ENCODE measurements at places on chromosomes 4 and X.
A peak's percentile ranks its signal among the peaks of the same experiment; 100 is the strongest.

- H3K27ac ChIP-seq, result no peak overlapping the region
- H3K36me3 ChIP-seq, result no peaks in the 10 kb centered on the region
- no peaks in the 10 kb centered on the region for H3K27me3 ChIP-seq
- H3K4me1 ChIP-seq, result peaks cover 16% of the 10 kb centered on the region
- DNase-seq, result peak; percentile 29
- H3K4me3 ChIP-seq, result no peak overlapping the region
Observed at GRCh38 chrX:69162361-69162865, 2.8 kb downstream of the PJA1 start.

DNA sequence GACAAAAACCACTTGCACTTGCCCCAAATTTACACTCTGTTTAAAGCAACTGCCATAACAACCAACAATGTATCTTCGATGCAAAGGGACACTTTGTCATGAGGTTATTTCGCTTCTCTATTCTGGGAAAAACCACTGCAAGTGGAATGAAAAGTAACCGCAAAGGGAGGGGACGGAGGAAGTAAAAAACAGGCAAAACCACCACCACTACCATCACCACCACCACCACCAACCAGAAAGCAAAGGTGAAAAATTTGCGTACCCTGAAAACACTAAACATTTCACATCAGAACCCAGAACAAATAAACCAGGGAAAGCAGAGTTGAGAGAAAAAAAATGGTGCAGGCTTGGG lies 1.2 kb upstream of the N4BP2 start:
- H3K27ac ChIP-seq, result peak overlapping the region; percentile 100
- H3K4me3 ChIP-seq, result peak overlapping the region; percentile 90
- H3K4me1 ChIP-seq, result peaks cover 38% of the 10 kb centered on the region
- DNase-seq, result no peak
- H3K36me3 ChIP-seq, result no peaks in the 10 kb centered on the region

DNA sequence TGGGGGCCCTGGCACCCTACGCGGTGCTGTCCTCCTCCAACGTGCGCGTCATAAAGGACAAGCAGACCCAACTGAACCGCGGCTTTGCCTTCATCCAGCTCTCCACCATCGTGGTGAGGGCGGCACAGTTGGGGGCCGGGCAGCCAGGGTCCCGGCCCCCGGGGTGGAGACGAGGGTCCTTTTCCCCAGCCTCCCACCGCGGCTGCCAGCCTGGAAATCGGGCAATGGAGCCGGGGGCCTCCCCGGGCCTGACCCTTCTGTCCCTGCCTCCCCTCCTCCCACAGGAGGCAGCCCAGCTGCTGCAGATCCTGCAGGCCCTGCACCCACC lies 13.7 kb upstream of the UBA1 start:
- no peak overlapping the region for H3K4me3 ChIP-seq
- no peaks in the 10 kb centered on the region for H3K27me3 ChIP-seq
- peaks cover 63% of the 10 kb centered on the region for H3K36me3 ChIP-seq
- no peak overlapping the region for H3K27ac ChIP-seq
- no peaks in the 10 kb centered on the region for H3K4me1 ChIP-seq

GRCh38 chrX:44767308-44767707 lies 76.5 kb upstream of the DUSP21 start:
- no peaks in the 10 kb centered on the region for H3K27me3 ChIP-seq
- DNase-seq, result no peak
- H3K27ac ChIP-seq, result no peak overlapping the region
- no peaks in the 10 kb centered on the region for H3K36me3 ChIP-seq
- no peaks in the 10 kb centered on the region for H3K4me1 ChIP-seq
- H3K4me3 ChIP-seq, result no peak overlapping the region

DNA sequence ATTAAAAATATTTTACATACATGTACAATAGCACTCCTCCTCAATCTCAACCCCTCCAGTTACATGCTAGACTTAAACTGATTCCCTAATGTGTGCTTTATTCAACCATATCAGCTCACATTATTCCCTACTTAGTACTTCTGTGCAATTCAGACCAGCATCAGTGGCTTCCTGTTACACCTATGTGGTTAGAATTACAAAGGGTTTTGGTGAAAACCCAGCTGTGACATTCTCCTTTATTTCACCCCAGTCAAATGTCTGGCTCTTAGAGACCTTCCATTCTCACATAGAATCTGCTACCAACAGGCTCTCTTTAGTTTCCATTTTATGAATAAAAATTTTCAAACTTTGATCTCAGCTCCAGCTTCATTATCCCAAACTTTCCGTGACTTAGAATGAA lies 85.2 kb upstream of the SLC7A11 start:
- H3K4me3 ChIP-seq, result no peak overlapping the region
- no peaks in the 10 kb centered on the region for H3K36me3 ChIP-seq
- H3K27me3 ChIP-seq, result no peaks in the 10 kb centered on the region
- no peaks in the 10 kb centered on the region for H3K4me1 ChIP-seq
- no peak for DNase-seq

GRCh38 chr4:145681518-145681917 lies 1.6 kb downstream of the C4orf51 start:
- DNase-seq, result no peak
- no peaks in the 10 kb centered on the region for H3K4me1 ChIP-seq
- no peaks in the 10 kb centered on the region for H3K27me3 ChIP-seq
- H3K27ac ChIP-seq, result no peak overlapping the region
- no peak overlapping the region for H3K4me3 ChIP-seq

- no peak overlapping the region for H3K27ac ChIP-seq
- H3K36me3 ChIP-seq, result peaks cover 38% of the 10 kb centered on the region
- no peaks in the 10 kb centered on the region for H3K4me1 ChIP-seq
- no peak for DNase-seq
- H3K27me3 ChIP-seq, result no peaks in the 10 kb centered on the region
Observed at GRCh38 chrX:154348646-154349358, 25.6 kb downstream of the FLNA start.

GRCh38 chr4:43276321-43276720 lies 383.8 kb downstream of the GRXCR1 start:
- no peaks in the 10 kb centered on the region for H3K36me3 ChIP-seq
- H3K27ac ChIP-seq, result no peak overlapping the region
- no peak overlapping the region for H3K4me3 ChIP-seq
- no peaks in the 10 kb centered on the region for H3K27me3 ChIP-seq
- no peak for DNase-seq

GRCh38 chrX:44922980-44923379 lies 50.0 kb downstream of the KDM6A start:
- H3K36me3 ChIP-seq, result no peaks in the 10 kb centered on the region
- H3K4me1 ChIP-seq, result peaks cover 53% of the 10 kb centered on the region
- no peaks in the 10 kb centered on the region for H3K27me3 ChIP-seq
- no peak overlapping the region for H3K27ac ChIP-seq
- no peak overlapping the region for H3K4me3 ChIP-seq

DNA sequence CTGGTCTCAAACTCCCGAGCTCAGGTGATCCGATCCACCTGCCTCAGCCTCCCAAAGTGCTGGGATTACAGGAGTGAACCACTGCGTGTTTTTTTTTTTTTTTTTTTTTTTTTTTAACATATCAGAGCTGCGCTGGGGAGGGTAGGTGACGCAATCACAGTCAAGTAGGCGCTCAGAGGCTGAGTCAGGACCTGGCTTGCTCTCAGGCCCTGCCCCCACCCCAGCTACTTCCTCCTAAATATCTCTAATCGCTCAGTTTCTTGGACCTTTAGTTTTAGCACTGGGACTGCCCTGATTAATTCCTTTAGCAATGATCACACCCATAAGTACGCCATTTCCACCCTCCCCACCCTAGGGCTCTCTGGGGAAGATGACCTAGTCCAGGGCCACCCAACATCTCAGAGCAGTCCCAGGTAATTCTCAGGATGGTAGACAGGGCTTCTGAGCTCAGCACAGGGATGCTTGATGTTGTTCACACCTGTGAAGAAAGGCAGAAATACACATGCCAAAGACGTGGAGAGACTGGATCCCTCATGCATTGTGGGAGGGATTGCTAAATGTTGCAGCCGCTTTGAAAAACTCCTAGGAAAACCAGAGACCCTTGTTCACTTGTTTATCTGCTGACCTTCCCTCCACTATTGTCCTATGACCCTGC lies 50.2 kb downstream of the DDX3X start:
- H3K27me3 ChIP-seq, result no peaks in the 10 kb centered on the region
- peaks cover 10% of the 10 kb centered on the region for H3K4me1 ChIP-seq
- H3K36me3 ChIP-seq, result no peaks in the 10 kb centered on the region
- no peak for DNase-seq
- no peak overlapping the region for H3K4me3 ChIP-seq

- no peak for DNase-seq
- H3K27me3 ChIP-seq, result no peaks in the 10 kb centered on the region
- H3K27ac ChIP-seq, result no peak overlapping the region
- H3K4me3 ChIP-seq, result no peak overlapping the region
- H3K36me3 ChIP-seq, result no peaks in the 10 kb centered on the region
- no peaks in the 10 kb centered on the region for H3K4me1 ChIP-seq
Observed at GRCh38 chrX:10597871-10598270, 22.5 kb downstream of the MID1 start.

- H3K4me1 ChIP-seq, result no peaks in the 10 kb centered on the region
- no peak overlapping the region for H3K27ac ChIP-seq
- no peaks in the 10 kb centered on the region for H3K36me3 ChIP-seq
- no peaks in the 10 kb centered on the region for H3K27me3 ChIP-seq
Observed at GRCh38 chrX:17994429-17994828, 133.3 kb upstream of the RAI2 start.

DNA sequence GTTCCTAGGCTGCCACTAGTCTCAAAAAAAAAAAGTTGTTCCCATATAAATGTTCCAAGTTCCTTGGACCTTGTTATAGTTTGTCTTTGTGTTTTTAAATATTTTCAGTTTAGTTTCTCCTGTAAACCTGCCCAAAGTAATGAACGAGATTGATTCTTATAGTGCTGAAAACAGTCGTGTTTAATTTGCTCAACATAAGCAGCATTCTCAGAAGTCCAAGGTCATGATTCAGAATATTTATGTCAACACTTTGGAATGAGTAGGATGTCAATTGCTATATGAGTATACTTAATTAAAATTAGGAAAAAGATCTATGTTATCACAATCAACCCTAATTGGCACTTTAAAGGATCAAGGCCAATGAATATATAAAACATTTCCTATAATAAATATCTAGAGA lies 510.9 kb downstream of the PPP4R3C start:
- H3K27me3 ChIP-seq, result no peaks in the 10 kb centered on the region
- DNase-seq, result no peak
- no peaks in the 10 kb centered on the region for H3K36me3 ChIP-seq
- H3K27ac ChIP-seq, result no peak overlapping the region
- no peaks in the 10 kb centered on the region for H3K4me1 ChIP-seq

- no peaks in the 10 kb centered on the region for H3K4me1 ChIP-seq
- no peak overlapping the region for H3K27ac ChIP-seq
- no peak overlapping the region for H3K4me3 ChIP-seq
- no peaks in the 10 kb centered on the region for H3K36me3 ChIP-seq
- H3K27me3 ChIP-seq, result no peaks in the 10 kb centered on the region
Observed at GRCh38 chr4:24889991-24890390, 22.9 kb downstream of the CCDC149 start.

DNA sequence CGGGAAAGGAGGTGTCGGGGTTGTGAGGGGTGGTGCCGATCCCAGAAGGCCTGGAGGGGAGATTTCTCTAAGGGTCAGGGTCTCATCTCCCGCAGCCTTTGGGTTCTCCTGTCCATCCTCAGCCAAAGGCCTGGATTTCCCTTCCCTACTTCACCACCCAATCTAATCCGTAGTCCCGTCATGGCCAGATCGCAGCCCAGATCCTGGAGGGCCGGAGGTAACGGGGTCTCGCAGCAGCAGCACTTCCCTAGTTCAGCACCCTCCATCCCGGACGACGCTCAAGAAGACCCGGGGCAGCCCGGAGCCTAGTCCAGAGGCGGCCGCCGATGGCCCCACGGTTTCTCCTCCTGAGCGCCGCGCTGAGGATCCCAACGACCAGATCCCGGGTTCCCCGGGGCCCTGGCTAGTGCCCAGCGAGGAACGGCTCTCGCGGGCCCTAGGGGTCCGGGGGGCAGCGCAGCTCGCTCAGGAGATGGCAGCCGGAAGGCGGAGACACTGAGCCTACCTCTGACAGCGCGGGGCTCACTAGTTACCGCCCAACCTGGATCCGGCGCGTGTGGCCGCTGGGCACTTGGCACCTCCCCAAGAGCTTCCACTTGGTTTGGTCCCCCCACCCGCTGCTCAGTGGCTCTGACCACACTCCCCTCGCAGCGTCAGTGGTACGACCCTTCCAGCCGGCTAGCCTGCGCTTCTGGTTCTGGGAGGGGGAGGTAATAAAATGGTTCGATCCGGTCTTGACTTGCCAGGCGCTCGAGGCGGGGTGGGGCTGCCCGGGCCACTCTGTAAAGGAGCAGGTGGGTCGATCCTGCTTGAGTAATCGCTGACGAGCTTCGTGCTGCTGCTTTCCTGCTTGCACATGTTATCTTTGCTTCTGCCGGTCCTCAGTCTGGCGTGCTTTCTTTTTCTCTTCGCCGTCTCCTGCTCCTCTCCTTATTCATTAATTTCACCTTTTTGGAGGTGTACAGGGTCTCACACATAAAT lies 3.6 kb downstream of the MAGIX start:
- H3K4me3 ChIP-seq, result peak overlapping the region; percentile 37
- H3K36me3 ChIP-seq, result no peaks in the 10 kb centered on the region
- H3K27me3 ChIP-seq, result no peaks in the 10 kb centered on the region
- no peaks in the 10 kb centered on the region for H3K4me1 ChIP-seq
- DNase-seq, result no peak
- H3K27ac ChIP-seq, result peak overlapping the region; percentile 97

GRCh38 chr4:87012265-87012953 lies 77.6 kb downstream of the AFF1 start:
- no peak for DNase-seq
- H3K36me3 ChIP-seq, result no peaks in the 10 kb centered on the region
- no peak overlapping the region for H3K4me3 ChIP-seq
- H3K27ac ChIP-seq, result peak overlapping the region; percentile 96
- H3K27me3 ChIP-seq, result no peaks in the 10 kb centered on the region

DNA sequence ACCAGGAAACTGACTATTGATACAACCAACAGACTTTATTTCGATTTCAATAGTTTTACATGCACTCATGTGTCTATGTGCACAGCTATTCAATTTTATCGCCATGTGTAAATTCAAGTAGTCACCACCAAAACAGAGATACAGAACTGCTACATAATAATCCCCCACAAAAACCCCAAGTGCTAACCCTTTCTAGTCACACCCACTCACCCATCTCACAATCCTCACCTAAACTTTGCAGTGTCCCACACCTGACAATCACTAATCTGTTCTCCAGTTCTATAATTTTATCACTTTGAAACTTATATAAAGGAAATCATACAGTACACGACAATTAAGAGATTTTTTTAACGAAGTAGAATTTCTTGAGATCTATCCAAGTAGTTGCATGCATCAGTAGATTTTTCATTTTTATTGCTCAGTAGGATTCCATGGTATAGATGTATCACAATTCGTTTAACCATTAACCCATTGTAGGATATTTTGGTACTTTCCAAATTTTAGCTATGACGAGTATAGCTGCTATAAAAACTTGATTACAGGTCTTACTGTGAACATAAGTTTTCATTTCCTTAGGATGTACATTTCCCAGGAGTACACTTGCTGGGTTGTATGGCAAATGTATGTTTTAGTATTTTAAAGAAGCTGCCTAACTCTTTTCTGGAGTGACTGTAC lies 85.9 kb downstream of the CASK start:
- no peak overlapping the region for H3K4me3 ChIP-seq
- no peak for DNase-seq
- no peaks in the 10 kb centered on the region for H3K4me1 ChIP-seq
- no peaks in the 10 kb centered on the region for H3K27me3 ChIP-seq
- H3K27ac ChIP-seq, result no peak overlapping the region

GRCh38 chrX:14354521-14354920 lies 174.8 kb upstream of the GLRA2 start:
- H3K27me3 ChIP-seq, result no peaks in the 10 kb centered on the region
- no peak overlapping the region for H3K27ac ChIP-seq
- no peak for DNase-seq
- no peak overlapping the region for H3K4me3 ChIP-seq
- no peaks in the 10 kb centered on the region for H3K36me3 ChIP-seq

- no peak for DNase-seq
- H3K27ac ChIP-seq, result no peak overlapping the region
- H3K27me3 ChIP-seq, result no peaks in the 10 kb centered on the region
- H3K4me1 ChIP-seq, result no peaks in the 10 kb centered on the region
Observed at GRCh38 chr4:91113130-91113706, 986.0 kb downstream of the CCSER1 start.

Measured in vagina (tissue), 2 donors.